ENCODE measurements at places on chromosomes 6 and 20.

DNA sequence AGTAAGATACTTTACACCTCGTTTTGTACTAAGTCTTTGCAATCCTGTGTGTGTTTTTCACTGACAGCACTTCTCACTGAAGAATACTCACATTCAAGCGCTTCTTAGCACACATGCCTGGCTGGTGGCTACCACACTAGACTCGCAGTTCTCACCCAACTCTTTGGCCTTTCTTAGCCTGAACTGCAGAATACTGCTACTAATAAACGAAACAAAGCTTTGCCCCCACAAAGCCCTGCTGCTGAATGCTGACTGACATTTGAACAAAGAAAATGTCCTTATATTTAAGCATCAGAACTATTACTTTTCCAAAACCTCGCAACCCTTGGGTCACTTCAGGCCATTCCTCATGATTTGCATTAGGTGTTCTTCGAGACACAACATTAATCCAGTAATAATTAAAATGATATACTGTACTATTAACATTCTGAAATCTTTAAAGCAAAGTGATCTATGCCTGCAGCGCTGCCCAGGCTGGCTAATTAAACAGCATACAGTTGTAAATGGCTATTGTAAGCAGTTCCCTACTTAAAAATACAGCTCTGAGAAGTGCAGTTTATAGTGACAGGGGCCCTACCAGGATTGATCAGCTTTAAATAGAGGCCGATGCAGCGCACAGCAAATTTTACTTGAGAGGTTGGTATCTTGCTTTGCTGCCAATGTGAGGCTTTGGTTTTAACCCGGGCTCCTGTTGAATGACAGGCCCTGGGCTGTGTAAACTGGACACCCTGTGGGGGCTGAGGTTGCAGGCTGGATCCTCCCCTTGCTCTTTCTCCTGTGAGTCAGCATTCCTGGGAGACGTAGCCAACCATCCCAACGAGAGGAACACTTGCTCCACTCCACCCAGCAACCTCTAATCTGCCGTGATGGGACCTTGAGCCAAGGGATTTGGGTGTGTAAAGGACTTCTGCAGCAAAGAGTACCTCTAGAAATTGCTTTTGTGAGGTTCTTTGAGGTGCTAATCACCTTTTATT is 899.0 kb downstream of the TFAP2A start:
- DNase-seq, result no peak

DNA sequence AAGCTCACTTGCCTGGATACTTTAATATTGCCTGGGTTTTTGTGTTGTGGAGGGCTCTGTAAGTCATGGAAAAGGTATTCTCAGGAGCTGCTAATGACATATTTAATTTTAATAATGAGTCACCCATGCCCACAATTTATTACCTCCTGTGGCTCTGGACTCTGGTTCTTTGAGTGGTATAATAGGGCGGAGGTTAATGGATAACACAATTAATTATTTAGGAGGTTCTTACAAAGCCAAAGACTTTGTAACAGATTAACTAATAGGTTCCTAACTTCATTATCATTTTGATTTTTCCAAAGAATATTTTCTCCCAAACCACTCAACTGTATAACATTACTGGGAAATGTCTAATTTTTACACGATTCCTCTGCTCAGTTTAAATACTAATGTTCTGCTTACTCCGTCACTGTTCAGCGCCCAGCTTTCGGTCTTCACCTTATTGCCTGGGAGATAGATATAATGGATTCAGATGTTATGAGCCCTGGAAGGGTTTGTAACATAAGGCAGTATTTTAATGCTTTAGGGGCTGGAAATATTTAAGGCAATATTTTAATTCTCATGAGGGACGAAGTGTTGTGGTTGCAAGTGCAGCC is 29.4 kb downstream of the PHACTR3 start:
- DNase-seq, result no peak

DNA sequence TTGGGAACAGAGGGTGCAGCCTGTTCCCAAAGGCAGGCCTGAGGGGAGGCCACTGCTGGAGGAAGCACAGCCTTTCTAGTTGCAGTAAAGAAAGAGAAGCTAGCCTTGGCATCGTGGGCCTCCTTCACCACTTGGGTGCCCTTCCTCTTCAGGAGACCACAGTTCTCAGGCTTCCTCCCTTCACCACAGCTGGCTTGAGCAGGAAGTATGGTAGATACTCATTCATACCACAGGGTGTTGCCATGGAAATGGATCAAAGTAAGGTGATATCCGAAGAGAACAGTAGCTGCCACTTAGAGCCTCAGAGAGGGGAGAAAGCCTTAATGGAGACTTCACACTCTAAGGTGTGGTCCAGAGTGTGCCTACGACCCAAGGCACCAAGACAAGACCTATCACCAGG is 120.4 kb upstream of the RIPOR2 start:
- no peak for DNase-seq

- no peak for DNase-seq
These were observed 6.4 kb upstream of the CD24 start for GRCh38 chr6:106980926-106981325.

GRCh38 chr6:151993364-151993763 is 185.9 kb downstream of the ESR1 start:
- DNase-seq, result no peak

Measured in femur (tissue), 1 donor.